ENCODE measurements at places on chromosomes 7 and 10.

- no peak for ATAC-seq
Measured at GRCh38 chr10:126203746-126204145, 184.5 kb downstream of the ADAM12 start.

- ATAC-seq, result no peak
Measured at GRCh38 chr10:1057106-1057657, 997 bp downstream of the WDR37 start.

GRCh38 chr7:66088861-66089838 lies 13.5 kb downstream of the ASL start:
- no peak for ATAC-seq

DNA sequence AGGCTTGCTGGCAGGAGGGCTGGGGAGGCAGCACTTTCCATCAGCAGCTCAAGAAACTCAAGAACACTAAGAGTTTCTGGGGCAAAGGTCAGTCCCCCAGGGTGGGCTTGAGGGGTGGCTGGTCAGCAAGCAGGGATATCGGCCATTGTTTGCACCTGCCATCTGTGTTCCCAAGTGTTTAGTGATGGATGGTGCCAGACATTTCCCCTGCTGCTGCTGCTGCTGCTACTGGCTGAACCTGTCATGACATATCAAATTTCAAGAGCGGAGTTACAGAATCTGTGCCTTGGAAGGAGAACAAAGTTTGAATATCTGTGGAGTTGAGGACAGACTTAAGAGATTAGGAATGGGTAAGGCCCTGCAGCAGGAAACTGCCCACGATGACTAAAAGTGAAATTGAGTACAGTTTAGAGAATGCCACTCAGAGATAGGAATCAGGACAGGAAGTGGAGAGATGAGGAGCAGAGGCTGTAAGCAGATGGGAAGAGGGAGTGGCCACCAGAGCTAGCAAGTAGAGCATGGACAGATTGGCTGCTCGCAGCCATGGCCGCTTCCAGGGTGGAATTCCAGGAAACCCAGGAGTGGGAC lies 39.2 kb upstream of the PPP1R3C start:
- peak; percentile 66 for ATAC-seq

DNA sequence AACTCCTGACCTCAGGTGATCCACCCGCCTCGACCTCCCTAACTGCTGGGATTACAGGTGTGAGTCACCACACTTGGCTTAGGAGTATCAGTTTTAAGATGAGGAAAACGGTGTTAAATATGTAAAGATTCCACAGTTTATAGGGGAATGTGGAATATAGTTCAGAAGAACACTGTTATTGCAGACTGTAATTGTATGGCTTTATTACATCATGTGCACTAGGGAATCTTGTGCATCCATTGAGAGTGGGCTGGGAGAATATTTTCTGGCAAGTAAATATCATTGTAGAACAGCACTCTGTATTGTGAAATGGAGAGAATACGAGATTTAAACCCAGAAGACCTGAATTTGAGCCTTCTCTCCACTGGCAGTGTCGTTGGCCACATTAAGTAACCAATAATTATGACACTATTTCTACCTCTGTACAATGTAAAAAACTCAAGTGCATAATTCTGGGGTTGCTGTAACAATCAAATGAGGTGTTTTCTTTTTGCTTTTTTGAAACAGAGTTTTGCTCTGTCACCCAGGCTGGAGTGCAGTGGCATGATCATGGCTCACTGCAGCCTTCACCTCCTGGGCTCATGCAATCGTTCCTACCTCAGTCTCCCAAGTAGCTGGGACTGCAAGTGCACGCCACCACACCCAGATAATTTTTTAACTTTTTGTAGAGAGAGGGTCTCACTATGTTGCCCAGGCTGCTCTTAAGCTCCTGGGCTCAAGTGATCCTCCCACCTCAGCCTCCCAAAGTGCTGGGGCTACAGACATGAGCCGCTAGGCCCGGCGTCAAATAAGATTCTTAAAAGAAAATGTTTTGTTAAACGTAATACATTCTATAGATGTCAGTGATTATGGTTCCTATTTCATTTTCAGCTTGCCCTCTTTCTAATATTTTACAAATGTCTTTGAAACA lies 12.0 kb upstream of the PARD3 start:
- no peak for ATAC-seq

- ATAC-seq, result no peak
Measured at GRCh38 chr7:156376317-156376716, 264.3 kb upstream of the RNF32 start.

GRCh38 chr7:16114633-16115032 lies 306.7 kb downstream of the CRPPA start:
- no peak for ATAC-seq

GRCh38 chr10:132419538-132420468 lies 22.8 kb downstream of the PWWP2B start:
- ATAC-seq, result no peak

DNA sequence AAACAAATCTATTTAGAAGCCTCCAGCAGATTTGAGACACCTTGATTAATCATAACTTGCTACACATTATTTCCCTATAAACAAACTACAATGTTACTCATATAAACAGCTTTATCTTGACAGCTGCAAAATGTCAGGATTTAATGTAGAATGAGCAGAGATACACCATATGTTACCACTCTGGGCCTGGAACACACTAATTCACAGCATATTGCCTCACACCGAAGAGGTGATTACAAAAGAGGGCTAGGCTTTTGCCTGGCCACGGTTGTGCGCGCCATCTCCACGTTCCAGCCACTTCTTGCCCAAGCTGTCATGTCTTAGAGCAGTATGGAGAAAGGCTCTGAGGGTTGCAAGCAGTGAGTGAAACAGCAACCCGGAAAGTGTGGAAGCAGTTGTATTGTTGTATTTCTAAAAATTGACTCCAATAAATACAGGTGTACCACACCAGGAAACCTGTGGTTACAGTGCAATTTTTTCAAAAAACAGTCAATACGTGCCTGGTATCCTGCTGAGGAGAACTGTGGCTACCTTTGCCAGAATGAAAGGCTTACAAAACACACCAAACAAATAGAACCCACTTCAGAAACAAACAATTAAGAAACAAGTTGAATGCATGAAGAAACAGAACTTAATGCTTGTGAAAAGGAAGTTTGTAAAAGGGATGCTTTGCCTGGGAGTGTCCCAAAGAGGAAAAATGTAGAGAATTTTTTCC lies 498.1 kb downstream of the PLXNA4 start:
- no peak for ATAC-seq

DNA sequence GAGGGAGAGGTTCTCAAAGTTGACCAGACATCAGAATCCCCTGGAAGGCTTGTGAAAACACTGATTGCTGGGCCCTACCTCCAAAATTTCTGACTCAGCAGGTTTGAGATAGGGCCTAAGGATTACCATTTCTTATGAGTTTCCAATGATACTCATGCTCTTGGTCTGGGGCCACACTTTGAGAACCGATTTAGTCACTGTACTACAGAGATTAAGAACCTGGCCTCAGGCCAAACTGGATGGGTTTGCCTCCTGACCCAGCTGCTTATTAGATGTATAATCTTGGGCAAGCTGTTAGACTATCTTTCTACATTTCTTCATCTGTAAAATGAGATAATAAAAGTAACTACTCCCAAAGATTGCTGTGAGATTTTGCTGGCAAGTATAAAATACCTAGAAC lies 77.1 kb upstream of the SCIN start:
- ATAC-seq, result no peak

- ATAC-seq, result no peak
Measured at GRCh38 chr7:30460246-30460633, 18.3 kb downstream of the NOD1 start.

- ATAC-seq, result no peak
Measured at GRCh38 chr7:47194516-47195057, 387.3 kb downstream of the TNS3 start.

DNA sequence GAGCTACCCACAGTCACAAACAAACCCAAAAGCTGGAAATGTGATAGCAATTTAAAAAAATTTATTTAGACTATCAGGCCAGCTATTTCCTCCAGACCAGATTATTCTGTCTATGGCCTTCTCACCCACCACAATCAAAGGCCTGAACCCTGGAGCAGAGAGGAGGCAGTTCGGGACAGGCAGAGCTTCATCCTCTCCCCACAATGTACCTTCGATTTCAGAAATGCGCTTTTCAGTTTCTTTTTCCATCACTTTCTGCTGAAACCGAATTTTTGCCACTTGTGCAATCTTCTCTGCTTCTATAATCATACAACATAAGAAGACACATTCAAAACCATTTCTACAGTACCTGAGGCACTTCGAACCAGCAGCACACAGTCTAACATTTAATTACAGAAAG lies 29.9 kb downstream of the ERLIN1 start:
- ATAC-seq, result peak; percentile 45

GRCh38 chr10:10302689-10303088 lies 715.0 kb upstream of the CELF2 start:
- ATAC-seq, result no peak

GRCh38 chr7:84043661-84044191 lies 150.9 kb downstream of the SEMA3A start:
- ATAC-seq, result no peak

- no peak for ATAC-seq
Measured at GRCh38 chr7:148367731-148368475, 222.7 kb upstream of the C7orf33 start.

DNA sequence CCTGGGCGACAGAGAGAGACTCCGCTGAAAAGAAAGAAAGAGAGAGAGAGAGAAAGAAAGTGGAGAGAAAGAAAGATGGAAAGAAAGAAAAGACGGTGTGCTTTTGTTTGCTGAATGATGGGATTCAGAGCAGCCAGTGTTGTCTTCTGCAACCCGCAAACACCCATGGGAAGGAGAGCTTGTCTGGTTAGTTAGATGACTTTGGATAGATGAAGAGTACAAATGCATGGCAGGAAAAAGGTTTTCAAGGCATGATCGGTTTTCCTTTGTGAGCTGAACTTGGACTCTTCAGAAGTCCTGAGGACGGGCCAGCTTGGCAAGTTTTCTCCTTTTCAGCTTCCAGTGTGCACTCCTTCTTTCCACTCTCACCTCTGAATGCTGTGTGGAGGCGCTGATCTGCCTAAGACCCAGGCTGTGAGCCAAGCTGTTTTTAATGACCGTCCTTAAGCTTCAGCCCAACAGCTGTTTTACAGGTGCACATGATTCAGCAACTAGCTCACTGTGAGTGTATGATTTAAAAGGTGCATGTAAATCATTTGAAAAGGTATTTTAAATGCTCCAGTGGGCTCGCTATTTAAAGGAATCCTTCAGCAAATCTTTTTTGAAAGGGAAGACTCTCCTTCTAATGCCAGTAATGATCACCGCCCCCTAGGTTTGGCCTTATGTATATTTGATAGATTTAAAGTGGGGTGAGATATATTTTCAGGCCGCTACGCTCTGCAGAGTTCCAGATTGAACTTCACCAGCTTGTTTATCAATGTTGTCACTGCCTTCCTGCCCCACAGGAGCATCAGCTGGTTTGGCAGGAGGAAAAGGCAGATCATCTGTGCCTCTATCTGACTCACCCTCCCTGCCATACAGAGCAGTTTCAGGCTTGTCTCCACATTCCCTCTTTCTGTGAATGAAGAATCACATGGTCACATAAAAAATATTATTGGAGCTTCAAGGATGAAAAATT lies 115.0 kb downstream of the PLXDC2 start:
- no peak for ATAC-seq

DNA sequence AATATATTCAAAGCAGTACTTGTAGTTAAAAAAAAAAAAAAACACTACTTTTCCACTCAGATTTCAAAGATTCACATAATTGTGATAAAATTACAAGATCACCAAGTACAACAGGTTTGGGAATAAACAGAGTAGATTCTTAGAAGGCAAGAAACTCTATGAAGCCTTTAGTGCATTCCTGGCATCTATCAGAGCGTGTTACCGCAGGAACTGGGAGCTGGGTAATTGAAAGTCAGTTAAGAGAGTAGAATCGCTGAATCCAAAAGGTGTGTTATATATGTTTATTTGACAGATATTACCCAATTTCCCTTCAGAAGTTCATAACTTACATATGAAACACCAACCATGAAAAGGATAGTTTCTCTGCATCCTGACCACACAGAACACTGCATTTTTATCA lies 159.2 kb upstream of the PLXNA4 start:
- ATAC-seq, result no peak

GRCh38 chr7:117069379-117069778 lies 116.1 kb downstream of the ST7 start:
- no peak for ATAC-seq

GRCh38 chr7:81691199-81691821 lies 78.5 kb downstream of the HGF start:
- no peak for ATAC-seq

GRCh38 chr10:14408139-14408538 lies 77.4 kb upstream of the FRMD4A start:
- no peak for ATAC-seq

DNA sequence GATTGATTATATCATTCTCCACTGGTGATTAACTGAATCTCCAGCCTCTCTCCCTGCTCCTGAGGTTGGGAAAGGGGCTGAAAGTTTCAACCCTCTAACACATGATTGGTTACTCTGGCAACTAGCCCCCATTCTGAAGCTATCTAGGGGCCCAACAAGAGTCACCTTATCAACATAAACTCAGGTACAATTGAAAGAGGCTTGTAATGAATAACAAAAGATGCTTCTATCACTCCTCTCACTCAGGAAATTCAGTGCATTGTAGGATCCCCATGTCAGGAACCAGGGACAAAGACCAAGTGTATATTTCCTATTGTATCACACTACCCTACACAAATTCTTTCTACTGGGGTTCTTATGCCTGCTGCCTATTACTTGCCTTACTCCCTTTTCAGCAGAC lies 123.9 kb upstream of the SLC13A1 start:
- no peak for ATAC-seq

- no peak for ATAC-seq
Measured at GRCh38 chr7:94940241-94940640, 32.8 kb downstream of the PPP1R9A start.

DNA sequence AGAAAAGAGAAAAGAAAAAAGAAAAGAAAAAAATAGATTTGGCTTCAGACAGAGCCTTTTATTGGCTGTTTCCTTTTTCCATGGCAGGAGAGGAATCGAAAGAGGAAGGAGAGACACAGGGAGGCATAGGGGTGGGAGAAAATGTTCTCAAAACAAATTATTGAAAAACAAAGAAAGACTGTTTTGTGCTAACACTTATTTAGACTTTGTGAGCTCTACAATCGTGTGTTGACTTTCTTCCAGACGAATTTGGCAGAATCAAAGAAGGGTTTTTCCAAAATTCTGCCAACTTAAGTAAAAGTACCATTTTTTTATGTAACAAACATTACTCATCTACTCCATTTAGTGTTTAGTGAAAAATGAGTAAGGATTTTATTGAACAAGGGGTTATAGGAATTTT lies 982.2 kb downstream of the REEP3 start:
- no peak for ATAC-seq

GRCh38 chr10:7592627-7593026 lies 74.1 kb downstream of the ITIH5 start:
- no peak for ATAC-seq

DNA sequence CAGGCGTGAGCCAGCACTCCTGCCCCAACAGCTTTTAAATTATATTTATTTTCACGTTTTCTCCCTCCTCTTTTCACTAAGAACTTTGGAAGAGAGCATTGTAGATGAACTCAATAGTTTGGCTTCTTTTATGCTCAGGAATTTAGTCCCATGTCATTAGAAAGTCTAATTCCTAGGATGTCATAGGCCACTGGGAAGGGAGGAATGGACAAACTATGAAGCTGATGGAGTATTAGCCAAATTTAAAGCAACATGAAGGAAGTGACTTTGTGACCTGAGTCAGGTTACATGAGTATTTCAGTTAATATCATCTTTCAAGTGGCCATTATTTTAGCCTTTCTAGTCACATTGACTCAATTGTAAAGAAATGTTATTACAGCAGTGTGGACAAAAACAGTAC lies 18.0 kb upstream of the OPN4 start:
- no peak for ATAC-seq
